Activated T-helper 1 cell treated with Interleukin-2 at 50 U/mL for 16 hours (primary cell): ENCODE measurements at places on chromosomes 5 and 9.

- DNase-seq = no peak
Measured at GRCh38 chr5:134583766-134584165, 48.9 kb downstream of the SAR1B start.

- no peak for DNase-seq
Measured at GRCh38 chr5:158785397-158785796, 314.3 kb downstream of the EBF1 start.

- DNase-seq = no peak
Measured at GRCh38 chr9:121499427-121500164, at the start of gene GGTA1. TSS of gene GGTA1 (minus strand) at chr9:121499844. CDS start at chr9:121467922, 31,922 bp downstream.

GRCh38 chr5:6222121-6222520, 156.2 kb downstream of the MED10 start:
- no peak for DNase-seq

GRCh38 chr5:88889189-88890069, 6.4 kb upstream of the MEF2C start:
- DNase-seq = no peak

DNA sequence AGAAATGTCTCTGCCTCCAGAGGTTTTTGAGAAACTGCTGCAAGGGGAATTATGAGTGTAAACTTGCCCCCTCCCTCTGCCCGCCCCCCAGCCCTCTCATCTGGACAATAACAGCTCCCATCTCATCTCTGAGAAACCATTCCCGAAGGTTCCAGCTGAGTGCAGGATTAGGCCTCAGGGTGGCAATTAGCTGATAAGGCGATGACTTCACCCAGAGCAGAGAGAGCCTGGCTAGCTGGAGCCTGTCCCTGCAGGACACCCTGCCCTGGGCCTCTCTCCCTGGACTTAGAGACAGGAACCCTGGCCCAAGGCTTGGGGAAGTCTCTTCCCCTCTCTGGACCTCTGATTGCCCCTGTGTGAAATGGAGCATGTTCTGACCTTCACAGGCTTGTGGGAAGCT, 45.7 kb upstream of the HAND1 start:
- no peak for DNase-seq

DNA sequence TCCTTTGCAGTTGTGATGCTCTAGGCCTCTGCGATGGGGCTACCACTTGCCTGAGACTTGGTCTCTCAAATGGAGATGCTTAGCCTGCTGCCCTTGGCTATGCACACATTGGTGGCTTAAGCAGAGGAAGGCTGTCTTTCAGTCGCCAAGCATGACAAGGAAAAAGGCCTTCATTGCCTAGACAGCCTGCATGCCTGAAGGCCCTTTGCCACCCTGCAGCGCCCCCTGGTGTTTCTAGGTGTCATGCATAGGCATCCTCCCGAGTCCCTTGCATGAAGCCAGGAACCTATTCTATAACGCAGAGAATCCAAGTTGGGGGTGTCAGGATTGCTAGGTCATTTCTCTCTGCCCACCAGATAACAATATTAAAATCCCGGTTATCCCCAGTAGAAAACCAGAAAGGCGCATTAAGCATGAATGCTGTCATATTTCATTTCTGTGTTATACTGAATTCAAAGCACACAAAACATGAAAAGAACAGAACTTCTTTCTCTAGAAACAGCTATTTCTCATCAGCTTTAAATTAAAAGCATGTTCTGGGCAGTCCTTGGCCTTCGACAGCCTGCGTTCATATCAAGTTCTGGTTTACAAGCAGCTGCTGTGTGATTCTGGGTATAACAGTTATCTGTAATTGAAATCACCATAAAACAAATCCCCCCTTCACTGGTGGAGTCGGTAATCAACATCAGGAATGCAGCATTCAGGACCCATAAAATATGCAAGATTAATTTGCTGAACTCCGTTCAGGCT, 59.7 kb upstream of the TRPC7 start:
- DNase-seq = no peak

GRCh38 chr5:174231956-174232487, 186.5 kb downstream of the NSG2 start:
- DNase-seq = no peak
